ENCODE measurements at places on chromosomes 12 and 14.

DNA sequence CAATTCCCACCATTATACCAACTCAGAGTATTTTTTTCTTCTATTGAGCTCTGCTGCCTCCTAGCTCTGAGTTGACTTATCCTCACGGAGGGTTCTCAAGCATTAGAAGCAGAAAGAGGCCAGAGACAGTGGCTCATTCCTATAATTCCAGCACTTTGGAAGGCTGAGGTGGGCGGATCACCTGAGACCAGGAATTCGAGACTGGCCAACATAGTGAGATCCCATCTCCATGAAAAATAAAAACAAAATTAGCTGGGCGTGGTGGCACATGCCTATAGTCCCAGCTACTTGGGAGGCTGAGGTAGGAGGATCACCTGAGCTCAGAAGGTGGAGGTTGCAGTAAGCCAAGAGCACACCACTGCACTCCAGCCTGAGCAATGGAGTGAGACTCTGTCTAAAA is 21.0 kb downstream of the HPD start:
- no peak for DNase-seq

DNA sequence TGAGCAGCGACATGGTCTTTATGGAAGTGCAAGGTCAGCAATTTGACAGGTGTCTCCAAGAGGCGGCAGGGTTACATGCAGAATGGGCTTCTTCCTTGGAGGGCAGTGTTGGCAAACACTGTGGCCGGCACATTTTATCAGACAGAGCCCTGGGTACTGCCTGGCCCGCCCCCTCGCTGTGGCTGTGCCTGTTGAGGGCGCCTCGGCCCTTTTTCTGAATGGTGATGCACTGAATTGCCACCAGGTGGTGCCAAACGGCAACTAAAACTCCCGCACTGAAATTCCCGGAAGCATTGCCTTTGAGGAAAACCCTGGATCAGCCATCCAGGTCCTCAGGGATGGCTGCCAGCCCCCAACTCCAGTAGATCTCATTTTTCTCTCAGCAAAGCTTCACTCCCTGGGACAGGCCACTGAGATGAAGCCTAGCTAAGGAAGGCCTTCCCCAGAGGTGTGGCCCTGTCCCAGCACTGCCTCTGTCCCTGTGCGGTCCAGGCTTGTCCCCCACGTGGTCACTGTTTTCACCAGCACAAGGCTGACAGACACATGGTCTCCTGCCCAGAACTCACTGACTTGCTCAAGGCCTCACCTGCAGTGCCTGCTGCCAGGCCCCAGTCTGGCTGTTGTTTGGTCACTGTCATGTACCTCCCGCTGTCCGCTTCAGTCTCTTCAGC is 73.6 kb downstream of the TESC start:
- peak; percentile 88 for DNase-seq

DNA sequence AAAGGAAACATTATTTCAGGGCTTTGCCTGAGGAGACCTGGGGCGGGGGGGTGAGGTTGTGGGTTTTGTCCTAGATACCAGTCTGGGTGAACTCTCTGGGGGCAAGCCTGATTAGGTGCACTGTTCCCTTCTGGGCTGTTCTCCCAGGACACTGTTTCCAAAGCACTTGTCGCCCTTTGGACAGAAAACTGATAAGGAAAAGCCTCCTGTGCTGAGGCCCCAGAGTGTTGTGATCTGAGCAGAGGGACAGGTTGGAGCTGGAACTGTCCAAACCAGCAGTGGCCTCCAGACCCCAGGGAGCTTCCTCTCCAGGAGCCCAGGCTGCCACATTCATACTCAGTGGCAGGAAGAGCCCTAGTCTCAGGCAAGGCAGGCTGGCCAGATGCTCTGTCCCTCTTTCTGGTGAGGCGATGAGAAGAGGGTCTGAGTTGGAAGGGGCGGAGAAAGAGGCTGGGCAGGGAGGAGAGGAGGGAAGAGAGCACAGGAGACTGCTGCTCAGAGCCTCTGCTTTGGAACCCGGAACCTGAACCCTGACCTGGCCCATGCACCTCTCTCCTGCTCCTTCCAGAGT is 1.9 kb downstream of the GALNT16 start:
- DNase-seq: peak; percentile 42

DNA sequence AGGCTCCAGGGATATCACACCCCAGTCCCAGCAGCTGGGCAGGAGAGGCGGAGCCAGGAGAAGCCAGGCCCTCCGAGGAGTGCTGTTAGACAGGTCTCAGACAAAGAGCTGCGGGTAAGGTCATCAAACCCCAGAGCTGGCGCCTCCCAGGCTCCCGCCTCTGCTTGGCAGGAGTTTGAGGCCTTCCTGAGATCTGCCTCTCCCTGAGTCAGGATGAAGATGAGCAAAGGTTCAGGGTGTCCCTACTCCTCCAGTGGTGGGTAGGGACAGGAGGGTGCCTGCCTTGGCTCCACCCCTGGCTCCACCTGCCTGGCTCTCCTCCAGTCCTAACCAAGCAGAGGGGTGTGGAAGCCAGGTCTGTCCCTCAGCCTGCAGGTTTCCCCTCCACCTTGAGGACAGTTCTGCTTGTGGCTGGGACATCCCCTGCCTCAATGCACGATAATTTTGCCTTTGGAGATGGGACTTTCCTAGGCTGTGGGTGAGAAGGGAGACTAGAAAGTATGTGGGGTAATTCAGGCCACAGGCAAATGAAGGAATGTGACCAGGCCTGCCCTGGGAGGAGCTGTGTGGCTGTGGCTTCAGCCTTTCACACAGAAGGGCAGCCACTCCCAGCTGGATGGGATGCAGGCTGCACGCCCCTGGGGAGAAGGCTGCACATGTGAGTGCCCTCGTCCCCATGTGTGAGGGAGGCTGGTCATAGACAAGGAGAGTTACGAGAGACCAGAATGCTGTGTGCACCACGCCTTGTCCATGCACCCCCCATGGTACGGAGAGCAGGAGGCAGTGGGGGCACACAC is 2.2 kb downstream of the PLEKHG6 start:
- DNase-seq: peak; percentile 67

DNA sequence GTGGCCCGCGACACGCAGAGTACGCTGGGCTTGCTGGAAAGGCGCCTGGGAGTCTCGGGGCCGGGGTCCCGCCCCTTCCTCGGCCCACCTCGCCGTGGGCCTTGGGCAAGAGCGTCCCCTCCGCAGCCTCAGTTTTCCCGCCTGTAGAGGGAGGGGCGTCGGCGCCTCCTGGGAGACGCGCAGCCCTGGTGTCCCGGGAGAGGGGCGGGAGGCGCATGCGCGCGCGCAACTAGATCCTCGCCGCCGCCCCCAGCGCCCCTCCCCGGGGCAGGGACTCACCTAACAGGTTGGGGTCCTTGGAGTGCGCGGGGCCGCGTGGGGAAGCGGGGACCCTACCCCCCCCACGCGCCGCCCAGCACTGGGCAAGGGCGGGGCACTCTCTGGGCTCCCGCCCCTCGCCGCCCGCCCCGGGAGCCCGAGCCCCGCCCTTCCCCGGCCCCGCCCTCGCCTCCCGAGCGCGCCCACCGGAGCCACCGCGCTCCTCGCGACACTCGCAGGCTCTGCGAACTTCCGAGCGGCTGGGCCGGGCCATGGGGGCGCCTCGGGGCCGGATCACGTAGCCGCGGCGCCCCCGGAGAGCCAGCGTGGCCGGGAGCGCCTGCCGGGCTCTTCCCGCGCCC is at the start of gene KIF26A:
Gene KIF26A, plus strand, starts transcription at position 490 of the 620 bp plus-strand sequence. CDS start 136 bp downstream, outside the sequence.
- DNase-seq: peak; percentile 90

DNA sequence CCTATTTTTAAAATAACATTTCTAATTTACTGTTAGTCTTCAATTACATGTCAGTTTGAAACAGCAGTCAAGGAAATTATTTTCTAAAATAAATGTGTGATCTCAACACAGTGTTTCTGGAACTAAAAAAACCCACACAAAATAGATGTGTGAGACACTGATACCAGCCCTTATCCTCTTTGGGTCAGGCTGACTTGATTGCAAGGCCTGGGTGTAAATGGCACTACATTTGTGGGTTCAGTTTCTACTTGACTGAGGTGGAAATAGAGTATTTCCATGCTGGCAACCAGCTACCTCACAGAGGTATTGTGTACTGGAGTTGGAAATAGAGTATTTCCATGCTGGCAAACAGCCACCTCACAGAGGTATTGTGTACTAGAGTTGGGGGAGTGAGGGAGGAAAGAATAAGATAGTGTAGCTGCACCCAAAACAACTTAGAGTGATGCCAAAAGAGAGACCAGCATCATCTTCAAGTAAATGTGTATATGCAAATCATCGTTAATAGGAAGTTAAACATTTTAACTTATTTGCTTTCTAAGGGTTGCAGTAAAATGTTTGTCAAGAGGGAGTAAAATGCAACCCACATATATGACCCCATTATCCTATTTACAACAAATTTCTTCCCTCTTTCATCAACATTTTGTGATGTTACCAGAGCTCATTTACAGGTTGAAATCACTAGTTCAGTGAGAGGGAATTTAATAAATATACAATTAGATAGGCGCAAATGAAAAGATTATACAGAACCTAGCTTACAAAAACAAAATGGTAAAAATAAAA is 10.7 kb upstream of the LYZ start:
- no peak for DNase-seq

DNA sequence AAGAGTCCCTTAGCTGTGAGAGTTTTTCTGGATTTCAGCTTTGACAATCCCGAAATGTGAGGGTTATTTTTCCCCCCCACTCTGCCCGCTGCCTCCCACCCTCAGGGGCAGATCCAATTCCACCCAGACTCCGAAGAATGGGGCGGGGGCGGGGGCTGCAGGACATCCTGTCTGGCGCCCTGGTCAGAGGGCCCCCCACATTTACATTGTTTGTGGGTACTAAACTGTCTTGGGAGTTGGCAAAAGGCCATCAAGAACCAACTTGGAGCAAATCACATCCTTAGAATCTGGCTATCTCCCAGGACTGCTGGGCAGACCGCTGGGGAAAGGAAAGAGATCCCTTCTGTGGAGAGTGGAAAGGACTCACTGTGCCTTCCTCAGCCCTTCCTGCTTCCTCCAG is 2.4 kb downstream of the EMP1 start:
- DNase-seq: no peak

DNA sequence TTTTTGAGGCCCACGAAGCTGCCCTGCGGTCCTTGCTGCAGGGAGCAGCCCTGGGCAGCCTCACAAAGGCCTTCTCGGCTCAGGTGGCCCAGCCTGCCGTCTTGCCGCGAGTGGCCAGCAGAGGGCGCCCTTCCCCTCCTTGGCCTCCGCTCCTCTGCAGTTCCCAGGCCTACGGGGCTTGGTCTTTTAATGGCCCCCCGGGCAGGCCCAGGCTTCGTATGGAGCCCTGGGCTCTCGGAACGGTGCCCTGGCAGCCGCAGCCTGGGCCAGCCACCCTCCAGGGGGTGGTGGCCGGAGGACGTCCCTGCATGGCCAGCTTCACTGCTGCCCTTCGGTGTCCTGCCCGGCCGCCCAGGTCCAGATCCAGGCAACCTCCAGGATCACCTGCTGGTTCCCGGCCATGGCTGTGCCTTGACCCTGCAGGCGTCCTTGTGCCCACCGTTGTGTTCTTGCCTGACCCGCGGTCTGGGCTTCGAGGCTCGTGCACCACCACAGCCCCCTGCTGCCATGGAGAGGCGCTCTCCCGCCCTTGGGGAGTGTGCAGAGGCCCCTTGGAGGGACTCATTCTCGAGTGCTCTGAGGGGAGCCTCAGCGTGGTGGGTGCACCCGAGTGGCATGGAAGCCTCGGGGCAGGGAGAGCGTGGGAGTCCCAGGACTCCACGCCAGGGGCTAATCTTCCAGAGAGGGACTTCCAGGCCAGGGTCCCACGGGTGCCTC is 9.4 kb downstream of the ASPG start:
- DNase-seq: peak; percentile 82

- DNase-seq: no peak
Measured at GRCh38 chr14:84688297-84689025, 841.5 kb upstream of the FLRT2 start.

DNA sequence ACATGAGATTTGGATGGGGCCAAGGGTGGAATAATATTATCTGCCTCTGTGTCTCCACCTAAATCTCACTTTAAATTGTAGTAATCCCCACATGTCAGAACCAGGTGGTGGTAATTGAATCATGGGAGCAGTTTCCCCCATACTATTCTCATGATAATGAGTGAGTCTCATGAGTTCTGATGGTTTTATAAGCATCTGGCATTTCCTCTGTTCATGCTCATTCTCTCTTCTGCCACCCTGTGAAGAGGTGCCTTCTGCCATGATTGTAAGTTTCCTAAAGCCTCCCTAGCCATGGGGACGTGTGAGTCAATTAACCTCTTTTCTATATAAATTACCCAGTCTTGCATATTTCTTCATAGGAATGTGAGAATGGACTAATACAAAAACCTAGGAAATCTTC is 29.9 kb downstream of the TSPAN19 start:
- no peak for DNase-seq

DNA sequence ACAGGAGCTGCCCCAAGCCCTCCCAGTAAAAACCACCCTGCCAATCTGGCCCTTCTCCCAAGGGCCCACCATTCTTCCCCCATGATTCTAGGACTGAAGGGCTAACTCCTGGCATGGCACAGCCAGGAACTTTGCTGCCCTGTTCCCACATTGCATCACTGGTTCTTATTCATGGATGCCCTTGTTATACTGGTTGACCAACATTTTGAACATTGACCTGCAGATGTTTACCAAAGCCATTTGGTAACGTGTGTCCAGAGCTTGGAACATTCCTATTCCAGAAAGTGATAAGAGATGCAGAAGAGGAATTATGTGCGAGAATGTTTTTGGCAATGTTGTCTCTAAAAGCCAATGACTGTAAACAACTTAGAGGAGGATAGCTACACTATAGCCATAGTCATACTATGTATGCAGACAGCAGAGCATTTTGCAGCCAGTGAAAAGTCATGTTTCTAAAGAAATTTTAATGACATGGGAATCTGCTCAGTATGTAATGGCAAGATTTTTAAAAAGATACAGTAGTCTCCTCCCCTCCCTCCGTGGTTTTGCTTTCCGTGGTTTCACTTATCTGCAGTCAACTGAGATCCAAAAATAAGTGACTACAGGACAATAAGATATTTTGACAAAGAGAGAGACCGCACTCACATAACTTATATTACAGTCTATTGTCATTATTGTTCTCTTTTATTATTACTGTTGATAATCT is 108.8 kb downstream of the DAAM1 start:
- DNase-seq: no peak

Data from neural progenitor cell (in vitro differentiated cells).